GOT3 (cell line): ENCODE measurements at places on chromosomes 7 and 10.

DNA sequence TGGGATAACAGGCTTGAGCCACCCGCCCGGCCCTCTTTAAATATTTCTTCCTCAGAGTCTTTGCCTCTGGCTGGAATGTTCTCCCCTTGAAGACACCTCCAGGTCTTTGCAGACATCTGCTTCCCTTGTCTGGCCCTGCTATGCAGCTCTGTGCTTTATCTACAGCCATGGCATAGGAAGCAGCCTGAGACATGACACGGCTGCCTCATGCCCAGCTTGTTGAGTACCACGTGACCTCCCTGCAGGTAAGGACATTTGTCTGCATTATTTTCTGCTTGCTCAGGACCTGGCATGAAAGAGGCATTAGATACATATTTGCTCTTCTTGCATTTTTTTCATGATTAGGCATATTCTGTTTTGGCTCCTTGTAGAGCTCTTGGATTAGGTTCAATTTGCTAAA lies 113.8 kb upstream of the KLF6 start:
- no peak for DNase-seq

GRCh38 chr7:34104992-34105391 lies 199.7 kb downstream of the BMPER start:
- no peak for DNase-seq

GRCh38 chr10:124106241-124106879 lies 13.0 kb upstream of the CHST15 start:
- no peak for DNase-seq

GRCh38 chr10:78575400-78575799 lies 493.4 kb upstream of the ZMIZ1 start:
- no peak for DNase-seq

DNA sequence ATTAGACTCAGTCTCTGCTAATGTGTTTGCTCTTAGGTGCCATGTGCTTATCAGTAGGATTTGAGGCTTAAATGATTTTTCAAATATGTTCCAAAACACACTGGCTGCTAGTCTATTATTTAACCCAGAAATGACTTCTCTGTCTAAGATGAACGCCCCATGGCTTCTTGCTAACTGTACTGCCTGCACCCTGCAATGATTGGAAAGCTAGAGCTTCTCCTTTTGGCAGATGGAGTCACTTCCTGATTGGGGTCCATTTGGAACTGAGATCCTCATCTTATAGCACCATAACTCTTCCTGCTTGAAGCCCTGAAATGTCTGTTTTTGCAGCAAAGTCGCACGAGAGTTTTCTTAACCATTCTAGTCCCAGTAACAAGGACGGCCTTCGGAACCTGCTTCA lies 186.5 kb upstream of the ADO start:
- no peak for DNase-seq
